ENCODE measurements at places on chromosomes 3 and 15. TPM values are rescaled to one million over a fixed set of nuclear protein-coding genes. Genes with fewer than 3 reads are reported as not detected.
A peak's percentile ranks its signal among the peaks of the same experiment; 100 is the strongest.

The CHRD gene
- not detected for total RNA-seq

The HTR3E gene
- total RNA-seq, result not detected

The C15orf61 gene
- total RNA-seq, result 5.3 TPM

The ERC2 gene
- 0.35 TPM for total RNA-seq

The LIPH gene
- total RNA-seq, result not detected

The DOCK3 gene
- total RNA-seq, result 9.7 TPM

GRCh38 chr3:180284331-180285110 lies 247.8 kb upstream of the PEX5L start:
- DNase-seq, result no peak

- DNase-seq, result no peak
Observed at GRCh38 chr3:159882790-159883779, 105.5 kb upstream of the IL12A start.

- DNase-seq, result no peak
Observed at GRCh38 chr15:61668444-61668843, 391.8 kb downstream of the VPS13C start.

DNA sequence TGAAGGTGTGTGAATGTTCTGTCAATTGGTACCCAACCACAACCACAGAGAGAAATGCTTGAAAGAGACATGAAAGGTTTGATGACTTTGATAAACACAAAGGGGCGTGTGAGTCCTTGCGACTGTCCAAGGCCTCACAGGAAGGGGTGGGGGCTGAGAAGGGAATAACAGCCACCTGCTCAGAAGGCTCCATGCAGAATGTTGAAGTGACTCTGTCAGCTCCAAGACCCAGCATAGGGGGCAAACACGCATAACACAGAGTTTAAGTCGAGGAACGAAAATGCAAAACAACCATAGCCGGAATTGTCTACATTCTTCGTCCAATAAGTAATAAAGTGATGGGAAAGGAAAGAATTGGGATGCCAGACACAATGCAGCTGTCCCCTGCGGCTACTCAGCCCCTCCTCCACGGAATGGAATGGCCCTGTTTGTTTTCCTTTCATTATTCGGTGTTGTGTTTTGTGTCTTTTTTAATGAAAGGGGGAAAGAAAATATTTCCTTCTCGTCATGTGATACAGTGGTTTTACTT lies 19.9 kb downstream of the TMEM212 start:
- DNase-seq, result no peak

GRCh38 chr3:80676866-80677265 lies 909.1 kb upstream of the ROBO1 start:
- DNase-seq, result no peak

- no peak for DNase-seq
Observed at GRCh38 chr3:131804565-131805133, 230.2 kb downstream of the CPNE4 start.

GRCh38 chr3:149512073-149512782 lies 37.7 kb downstream of the TM4SF4 start:
- peak; percentile 29 for DNase-seq

- no peak for DNase-seq
Observed at GRCh38 chr15:74754593-74755215, 6.1 kb downstream of the CYP1A2 start.

- no peak for DNase-seq
Observed at GRCh38 chr3:177471733-177472480, 274.6 kb upstream of the TBL1XR1 start.

DNA sequence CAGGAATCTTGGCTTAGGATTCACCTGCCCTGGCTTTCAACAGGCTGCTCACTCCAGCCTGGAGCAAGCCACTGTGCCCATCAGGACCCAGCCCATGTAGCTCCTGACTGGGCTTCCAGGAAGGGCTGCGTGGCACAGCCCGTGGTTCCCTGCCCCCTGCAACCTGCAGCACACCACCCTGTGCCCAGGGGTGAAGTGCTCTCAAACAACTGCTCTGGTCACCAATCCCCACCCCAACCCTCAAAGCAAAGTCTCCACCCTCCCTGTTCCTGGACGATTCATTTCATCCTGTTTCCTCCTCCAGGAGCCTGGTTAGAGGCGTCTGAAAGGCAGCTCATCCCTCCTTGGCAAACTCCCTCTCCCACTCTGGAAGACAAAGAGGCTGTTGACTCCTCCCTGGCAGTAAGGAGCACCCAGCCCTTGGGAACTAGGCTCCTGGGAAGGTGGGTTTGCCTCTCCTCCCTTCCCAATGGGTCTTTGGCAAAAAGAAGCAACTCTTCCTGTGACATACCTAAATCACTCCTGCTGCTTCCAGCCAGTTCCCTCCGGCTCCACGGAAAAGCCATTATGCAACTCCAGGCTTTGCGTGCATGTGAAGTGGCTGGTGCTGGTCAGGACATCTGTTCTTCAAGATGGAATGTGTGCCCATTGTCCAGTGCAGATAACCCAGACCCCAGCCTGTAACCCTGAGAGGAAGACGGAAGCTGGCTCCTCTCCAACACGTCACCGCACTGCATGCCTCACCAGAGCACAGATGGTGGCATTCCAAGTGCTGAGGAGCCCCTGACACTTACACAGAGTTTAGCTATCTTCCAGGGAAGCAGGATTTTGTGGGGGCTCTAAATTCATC lies 29.1 kb upstream of the VIPR1 start:
- no peak for DNase-seq

- no peak for DNase-seq
Observed at GRCh38 chr3:30077746-30078145, 528.7 kb upstream of the TGFBR2 start.

- no peak for DNase-seq
Observed at GRCh38 chr3:25611193-25611592, 53.5 kb downstream of the TOP2B start.

GRCh38 chr3:76010252-76010651 lies 224.9 kb upstream of the ZNF717 start:
- no peak for DNase-seq

- DNase-seq, result no peak
Observed at GRCh38 chr3:120559242-120560061, 36.7 kb upstream of the NDUFB4 start.
